ENCODE measurements at places on chromosomes 1 and 21.

GRCh38 chr1:62687421-62687902 lies 724 bp downstream of the DOCK7 start:
- no peak for DNase-seq

GRCh38 chr1:101188331-101188730 lies 48.5 kb upstream of the S1PR1 start:
- no peak for DNase-seq

GRCh38 chr1:184408580-184408979 lies 21.8 kb downstream of the C1orf21 start:
- no peak for DNase-seq

DNA sequence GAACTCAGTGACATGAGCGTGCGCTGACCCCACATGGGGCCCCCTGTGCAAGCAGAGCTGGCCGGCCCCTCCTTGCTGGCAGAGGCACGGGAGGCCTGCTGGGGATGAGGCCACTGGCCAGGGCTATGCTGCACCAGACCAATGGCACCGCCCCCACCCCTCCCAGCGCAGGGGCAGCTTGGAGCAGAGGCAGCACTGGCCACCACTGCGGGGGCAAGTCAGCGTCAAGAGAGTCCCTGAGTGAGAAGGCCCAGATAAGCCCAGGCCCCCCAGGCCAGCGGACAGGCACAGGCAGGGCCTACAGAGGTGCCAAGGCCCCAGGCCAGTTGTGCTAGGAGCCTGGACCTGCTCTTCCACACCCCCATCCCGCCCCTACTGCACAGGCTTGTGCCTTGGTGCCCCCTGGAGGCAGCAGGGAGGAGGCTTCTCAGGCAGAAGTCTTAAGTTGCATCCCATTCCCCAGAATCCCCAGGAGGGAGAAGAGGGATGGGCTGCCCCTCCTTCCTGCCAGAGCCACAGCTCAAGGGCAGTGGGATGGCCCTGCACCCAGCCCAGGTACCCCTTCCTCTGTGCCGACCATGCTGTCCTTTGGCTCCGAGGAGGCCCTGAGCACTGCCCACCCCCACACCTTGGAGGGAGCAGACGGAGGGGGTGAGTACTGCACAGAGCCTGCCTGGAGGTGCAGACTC lies 35.8 kb downstream of the EPHX1 start:
- DNase-seq: peak; percentile 72

DNA sequence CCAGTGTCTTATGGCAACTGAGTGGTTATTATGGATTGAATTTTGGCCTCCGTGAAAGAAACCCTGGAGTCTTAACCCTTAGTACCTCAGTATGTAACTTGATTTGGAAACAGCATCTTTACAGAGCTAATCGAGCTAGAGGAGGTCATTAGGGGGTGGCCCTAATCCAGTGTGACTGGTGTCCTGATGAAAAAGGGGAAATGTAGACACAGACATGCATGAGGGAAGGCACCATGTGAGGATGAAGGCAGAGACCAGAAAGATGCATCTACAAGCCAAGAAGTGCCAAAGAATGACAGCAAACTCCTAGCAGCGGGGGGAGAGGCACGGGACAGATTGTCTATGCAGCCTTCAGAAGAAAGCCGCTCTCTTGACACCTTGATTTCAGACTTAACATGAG lies 14.7 kb downstream of the DOP1B start:
- DNase-seq: no peak

GRCh38 chr1:165882168-165882837 lies 54.9 kb downstream of the UCK2 start:
- no peak for DNase-seq

GRCh38 chr1:14755518-14756252 lies 157.2 kb downstream of the KAZN start:
- DNase-seq: no peak

GRCh38 chr1:199875856-199876255 lies 151.7 kb upstream of the NR5A2 start:
- no peak for DNase-seq

- no peak for DNase-seq
These were observed 459.5 kb downstream of the PTPRU start for GRCh38 chr1:29695803-29696202.

DNA sequence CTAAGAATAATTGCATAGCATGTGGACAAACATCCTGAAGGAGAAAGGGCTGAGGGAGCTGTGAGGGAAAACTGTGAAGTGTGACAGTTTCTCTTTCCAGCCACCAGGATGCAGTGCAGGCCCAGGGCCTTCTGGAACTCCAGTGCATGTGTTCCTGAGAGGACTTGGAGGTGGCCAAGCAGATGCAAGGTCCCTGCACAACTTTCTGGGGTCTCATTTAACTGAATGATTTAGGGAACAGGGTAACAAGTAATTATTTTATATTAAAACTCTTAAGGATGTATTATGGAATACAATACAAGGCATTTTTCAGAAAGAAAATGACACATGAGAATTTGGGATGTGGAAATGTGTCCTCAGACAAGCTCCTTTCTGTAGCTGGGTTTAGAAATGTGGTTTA lies 61.2 kb upstream of the MCOLN3 start:
- peak; percentile 38 for DNase-seq

DNA sequence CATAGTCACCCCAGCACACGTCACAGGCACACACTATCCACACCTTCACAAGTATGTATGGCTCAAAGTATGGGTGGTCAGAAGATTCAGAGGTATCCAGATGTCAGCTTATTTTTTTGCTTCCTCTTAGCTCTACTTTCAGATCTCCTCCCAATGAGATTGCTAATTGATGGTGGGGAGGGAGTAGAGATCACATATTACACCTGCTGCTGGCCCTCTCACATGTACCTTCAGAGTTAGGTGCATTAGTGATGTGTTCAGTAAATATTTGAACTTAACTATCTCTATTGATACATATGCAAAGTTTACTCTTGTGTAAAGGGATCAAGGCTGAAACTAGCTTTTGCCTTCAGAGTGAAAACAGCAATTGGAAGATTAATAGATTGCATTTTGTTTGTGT lies 262.6 kb downstream of the PCP4 start:
- no peak for DNase-seq

- DNase-seq: no peak
These were observed 656.9 kb downstream of the PTPRU start for GRCh38 chr1:29893046-29893723.

GRCh38 chr1:22761101-22761500 lies 50.5 kb downstream of the EPHB2 start:
- no peak for DNase-seq

GRCh38 chr1:224733027-224733911 lies 117.2 kb downstream of the CNIH3 start:
- peak; percentile 13 for DNase-seq

- DNase-seq: no peak
These were observed 94.0 kb downstream of the PCP4 start for GRCh38 chr21:39961251-39961650.

GRCh38 chr1:6601049-6601922 lies 1.4 kb downstream of the KLHL21 start:
- DNase-seq: peak; percentile 86

- no peak for DNase-seq
These were observed 79.6 kb upstream of the SLFNL1 start for GRCh38 chr1:41101076-41101475.

GRCh38 chr21:30555095-30555494 lies 6.0 kb downstream of the KRTAP19-7 start:
- no peak for DNase-seq

DNA sequence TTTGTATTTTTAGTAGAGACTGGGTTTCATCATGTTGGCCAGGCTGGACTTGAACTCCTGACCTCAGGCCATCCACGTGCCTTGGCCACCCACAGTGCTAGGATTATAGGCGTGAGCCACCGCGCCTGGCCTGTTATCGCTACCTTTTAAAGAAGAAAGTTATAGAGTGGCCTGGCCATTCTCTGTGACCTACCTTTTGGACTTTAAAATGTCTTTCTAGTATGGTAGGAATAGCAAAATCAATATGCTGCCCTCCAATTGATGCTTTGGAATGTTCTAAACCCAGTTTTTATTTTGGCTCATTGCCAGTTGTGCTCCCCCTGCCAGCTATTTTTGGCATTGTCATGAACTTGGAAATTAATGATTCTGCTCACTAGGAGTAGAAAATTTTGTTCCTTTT lies 19.9 kb downstream of the HIPK1 start:
- DNase-seq: no peak

DNA sequence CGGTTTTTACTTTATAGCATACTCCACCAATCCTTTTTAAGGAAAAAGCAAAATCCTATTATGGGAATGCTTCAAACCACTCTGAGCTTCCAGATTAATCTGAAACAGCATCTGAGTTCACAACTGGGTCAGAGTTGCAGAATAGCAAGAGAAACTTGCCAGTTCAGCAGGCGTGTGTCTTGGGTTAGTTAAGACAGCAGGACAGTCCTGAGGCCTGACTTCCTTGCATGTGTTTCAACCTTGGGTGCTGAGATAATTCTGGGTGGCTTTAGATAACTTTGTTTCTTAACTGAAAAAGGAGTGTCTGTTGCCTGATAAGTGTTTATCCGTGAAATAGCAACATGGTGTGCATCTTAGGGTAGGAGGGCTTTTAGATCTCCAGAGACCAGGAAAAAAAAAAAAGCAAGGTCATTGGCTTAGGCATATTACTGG lies 169.2 kb downstream of the DHRS3 start:
- DNase-seq: no peak

- no peak for DNase-seq
These were observed 88.6 kb downstream of the ADAMTS1 start for GRCh38 chr21:26756491-26757159.

DNA sequence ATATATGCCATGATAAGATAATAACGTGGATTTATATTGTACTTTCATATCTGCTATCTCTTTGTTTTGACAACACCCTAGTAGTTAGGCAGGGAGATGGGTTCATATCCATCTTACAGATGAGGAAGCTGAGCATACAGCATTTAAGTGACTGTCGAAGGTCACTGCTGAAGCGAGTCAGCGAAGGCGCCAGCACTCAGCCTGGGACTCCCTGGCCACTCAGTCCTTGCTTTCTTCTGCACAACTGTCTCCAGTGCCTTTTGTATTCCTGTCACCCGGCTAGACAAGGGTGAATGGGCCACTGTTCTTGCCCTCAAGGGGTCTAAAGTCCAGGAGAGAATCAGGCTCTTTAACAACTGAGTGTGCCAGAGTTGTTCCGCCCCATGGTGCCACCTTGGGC lies 3.1 kb downstream of the ARHGEF10L start:
- DNase-seq: no peak

DNA sequence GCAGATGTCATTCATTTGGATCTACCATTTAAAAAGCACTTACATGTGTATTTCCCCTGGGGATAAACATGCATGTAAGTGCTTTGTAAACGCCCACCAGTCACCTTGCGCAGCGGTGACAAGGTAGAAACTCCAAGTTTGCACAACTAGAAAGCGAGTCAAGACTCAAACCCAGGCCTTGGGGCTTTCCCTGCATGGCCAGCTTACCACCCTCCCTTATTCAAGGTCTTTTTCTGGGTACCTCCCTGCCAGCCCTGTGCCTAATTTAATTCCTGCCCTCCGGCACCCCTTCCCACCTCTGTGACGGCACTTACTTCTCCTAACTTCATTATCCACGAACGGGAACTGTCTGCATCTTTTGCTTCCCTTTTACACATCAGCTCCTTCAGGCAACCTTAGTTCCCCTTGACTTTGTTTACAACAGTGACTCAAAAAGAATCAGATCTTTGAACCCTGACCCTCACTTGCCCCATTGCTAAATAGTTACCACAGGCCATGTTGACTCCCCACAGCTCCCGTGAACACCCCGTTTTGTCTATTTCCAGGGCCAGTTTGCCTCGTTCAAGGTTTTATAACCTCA lies 138.3 kb upstream of the ETS2 start:
- DNase-seq: no peak

DNA sequence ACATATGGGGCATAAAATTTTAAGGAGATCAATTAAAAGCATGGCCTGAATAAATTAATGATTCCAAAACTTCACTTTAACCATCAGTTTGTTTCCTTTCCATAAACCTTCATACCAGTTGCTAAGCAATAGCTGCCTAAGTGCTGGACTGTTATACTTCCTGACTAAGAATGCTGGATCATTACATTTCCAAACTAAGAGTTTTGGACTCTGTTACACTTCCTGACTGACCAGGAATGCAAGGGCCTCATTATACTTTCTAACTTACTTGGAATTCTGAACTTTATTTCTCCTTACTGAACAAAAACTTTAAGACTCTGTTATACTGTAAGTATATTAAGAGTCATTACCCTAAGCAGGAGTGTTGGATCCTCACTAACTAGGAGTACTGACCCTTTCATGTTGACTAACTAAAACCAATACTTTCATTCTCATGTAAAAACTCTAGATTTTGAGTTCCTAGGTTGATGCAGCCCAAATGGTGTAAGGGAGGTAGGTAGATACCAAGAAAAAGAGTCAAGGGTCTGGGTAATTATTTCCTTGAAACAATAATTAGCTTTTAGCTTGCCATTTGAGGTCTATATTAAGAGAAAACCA lies 118.2 kb downstream of the FAF1 start:
- no peak for DNase-seq

DNA sequence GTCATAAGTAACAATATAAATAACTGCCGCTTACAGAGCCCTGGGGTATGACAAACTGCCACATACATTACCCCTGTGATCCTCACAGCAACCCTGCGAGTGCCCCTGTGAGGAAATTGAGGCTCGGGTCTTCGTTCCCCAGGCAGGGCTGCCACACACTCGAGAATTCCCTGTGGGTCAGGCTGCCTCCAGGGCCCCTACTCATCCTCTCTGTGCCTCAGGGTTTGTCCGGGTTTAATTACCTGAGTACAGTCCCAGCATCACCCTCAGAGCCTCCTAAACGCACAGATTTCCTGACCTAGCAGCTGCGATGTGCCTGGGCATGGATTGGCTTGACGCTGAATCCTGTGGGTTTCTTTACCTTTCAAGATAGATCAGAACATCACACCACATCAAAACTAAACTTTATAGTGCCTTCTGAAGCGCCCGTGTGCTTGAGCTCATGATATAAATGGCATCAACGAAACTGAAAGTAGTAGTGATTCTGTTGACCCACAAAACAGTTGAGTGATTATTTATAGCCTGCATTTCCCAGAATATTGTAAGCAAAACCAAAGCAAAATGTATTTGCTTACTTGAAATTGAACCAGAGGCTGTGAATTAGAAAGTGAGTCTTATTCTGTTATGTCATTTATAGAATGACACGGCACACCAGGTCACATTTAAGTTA lies 14.0 kb downstream of the SLC37A1 start:
- DNase-seq: no peak

GRCh38 chr1:14365301-14365988 lies 233.0 kb upstream of the KAZN start:
- no peak for DNase-seq

GRCh38 chr1:14553711-14554110 lies 44.8 kb upstream of the KAZN start:
- DNase-seq: no peak

- no peak for DNase-seq
These were observed 25.5 kb downstream of the FBXO2 start for GRCh38 chr1:11628767-11629166.

GRCh38 chr1:247386687-247387086 lies 29.3 kb upstream of the NLRP3 start:
- peak; percentile 33 for DNase-seq

- DNase-seq: no peak
These were observed 6.3 kb downstream of the CLDN8 start for GRCh38 chr21:30209601-30210000.

- no peak for DNase-seq
These were observed 112.9 kb upstream of the WARS2 start for GRCh38 chr1:119253366-119253765.

Data from H54 (cell line).